SJSA1 (cell line): ENCODE measurements at places on chromosomes 5 and 9. TPM values are rescaled to one million over a fixed set of nuclear protein-coding genes. Genes with fewer than 3 reads are reported as not detected.

The SLC36A1 gene
- 20.3 and 20.8 TPM in 2 replicates for total RNA-seq

The PTGES gene
- 2.4 and 5.4 TPM in 2 replicates for total RNA-seq

The ARL14EPL gene
- 1.3 TPM in 1 of 2 replicates, not detected in the other for total RNA-seq

DNA sequence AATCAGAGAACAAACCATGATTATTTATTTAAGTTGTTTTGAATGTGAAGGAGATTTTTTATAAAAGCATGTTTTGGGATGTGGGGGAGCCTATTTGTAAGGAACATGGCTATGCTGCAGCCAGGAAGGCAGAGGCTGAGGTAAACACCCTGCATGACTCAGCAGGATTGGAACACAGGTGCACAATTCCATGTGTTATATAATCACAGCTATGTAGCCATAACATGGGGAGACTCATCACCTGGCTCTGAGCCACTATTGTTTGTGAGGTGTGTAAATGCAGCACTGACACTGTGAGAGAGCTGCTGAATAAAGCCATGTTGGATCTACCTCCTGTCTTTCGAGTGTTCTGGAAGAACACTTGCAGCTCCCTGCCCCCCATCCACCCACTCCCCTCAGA, 1009.8 kb downstream of the DNAH5 start:
- H3K27ac ChIP-seq: no peak overlapping the region
- no peak for DNase-seq
- no peaks in the 10 kb centered on the region for H3K4me1 ChIP-seq
- no peaks in the 10 kb centered on the region for H3K27me3 ChIP-seq
- H3K36me3 ChIP-seq: no peaks in the 10 kb centered on the region

DNA sequence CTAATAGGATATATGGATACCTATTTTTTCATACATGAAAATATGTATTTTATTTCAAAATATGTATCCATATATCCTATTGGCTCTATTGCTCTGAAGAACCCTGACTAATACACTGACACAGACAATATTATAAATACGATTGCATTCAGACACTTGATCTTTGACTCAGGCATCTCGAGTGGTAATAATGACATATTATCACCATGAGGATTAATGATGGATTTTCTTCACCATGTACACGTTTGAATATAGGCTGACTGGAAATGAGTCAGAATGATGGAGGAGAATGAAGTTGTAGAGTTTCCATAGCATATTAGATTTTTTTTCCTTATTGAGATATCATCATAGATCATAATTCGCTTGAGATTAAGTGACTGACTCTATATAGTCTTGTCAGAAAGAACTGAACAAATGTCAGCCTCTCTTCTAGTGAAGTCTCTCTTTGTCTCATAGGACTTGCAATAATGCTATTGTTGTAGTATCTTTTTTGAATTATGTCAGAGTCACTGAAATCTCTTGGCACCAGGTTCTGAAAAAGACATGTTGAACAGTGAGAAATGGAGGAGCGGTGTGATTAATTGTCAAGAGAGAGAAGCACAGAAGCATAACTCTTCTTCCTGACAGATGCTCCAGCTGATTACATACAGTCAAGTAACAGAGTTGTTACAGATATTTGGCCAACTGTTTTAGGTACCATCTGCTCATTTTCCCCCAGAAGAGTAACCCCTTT, 41.4 kb upstream of the SLCO6A1 start:
- H3K4me1 ChIP-seq: no peaks in the 10 kb centered on the region
- no peak overlapping the region for H3K27ac ChIP-seq
- H3K27me3 ChIP-seq: no peaks in the 10 kb centered on the region; the same call in 1 of the 2 replicates
- no peak overlapping the region for H3K4me3 ChIP-seq
- H3K36me3 ChIP-seq: no peaks in the 10 kb centered on the region
- no peak for DNase-seq

- H3K4me3 ChIP-seq: no peak overlapping the region
- H3K36me3 ChIP-seq: no peaks in the 10 kb centered on the region
- H3K4me1 ChIP-seq: 0 out of 2 replicates have a peak, but pooled peaks cover 3% of the 10 kb centered on the region
- no peak overlapping the region for H3K27ac ChIP-seq
These were observed 4.8 kb upstream of the TNFSF15 start for GRCh38 chr9:114810614-114811013.

- no peak for DNase-seq
- no peak overlapping the region for H3K27ac ChIP-seq
- no peaks in the 10 kb centered on the region for H3K36me3 ChIP-seq
- H3K4me1 ChIP-seq: peaks cover 5% of the 10 kb centered on the region
- no peaks in the 10 kb centered on the region for H3K27me3 ChIP-seq
These were observed 49.1 kb downstream of the DOCK2 start for GRCh38 chr5:169686137-169686536.

- H3K27ac ChIP-seq: no peak overlapping the region
- H3K36me3 ChIP-seq: no peaks in the 10 kb centered on the region
- no peaks in the 10 kb centered on the region for H3K4me1 ChIP-seq
- H3K27me3 ChIP-seq: no peaks in the 10 kb centered on the region; the same call in 1 of the 2 replicates
- DNase-seq: no peak
These were observed 838.0 kb upstream of the WWC1 start for GRCh38 chr5:167453246-167454030.

- no peak overlapping the region for H3K4me3 ChIP-seq
- no peaks in the 10 kb centered on the region for H3K27me3 ChIP-seq
- H3K4me1 ChIP-seq: 0 out of 2 replicates have a peak, but pooled peaks cover 5% of the 10 kb centered on the region
- no peak overlapping the region for H3K27ac ChIP-seq
- no peak for DNase-seq
- no peaks in the 10 kb centered on the region for H3K36me3 ChIP-seq
These were observed 759.6 kb downstream of the MTRR start for GRCh38 chr5:8628521-8628920.

GRCh38 chr5:5353681-5354080, 68.8 kb upstream of the ICE1 start:
- no peak overlapping the region for H3K27ac ChIP-seq
- H3K4me1 ChIP-seq: peaks cover 49% of the 10 kb centered on the region
- no peaks in the 10 kb centered on the region for H3K36me3 ChIP-seq
- DNase-seq: no peak
- H3K4me3 ChIP-seq: no peak overlapping the region

DNA sequence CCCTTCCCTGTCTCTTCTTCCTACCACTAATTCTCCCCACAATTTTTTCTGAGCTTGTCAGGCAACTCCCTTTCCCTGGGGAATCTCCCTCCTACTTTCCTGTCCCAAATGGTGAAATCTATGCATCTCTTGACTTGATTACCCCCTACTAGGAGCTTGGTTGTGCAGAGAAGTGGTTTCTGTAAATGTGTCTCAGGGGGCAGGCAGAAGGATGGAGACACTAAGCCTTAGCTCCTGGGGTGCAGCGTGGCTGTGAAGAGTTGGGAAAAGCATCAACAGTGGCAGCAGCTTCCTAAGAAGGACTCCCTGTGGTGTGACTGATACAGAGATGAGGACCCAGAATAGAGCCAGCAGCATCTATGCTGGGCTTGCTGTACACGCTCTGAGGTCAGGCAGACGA, 62.3 kb downstream of the NRG2 start:
- peaks cover 5% of the 10 kb centered on the region for H3K4me1 ChIP-seq
- H3K36me3 ChIP-seq: no peaks in the 10 kb centered on the region
- H3K27me3 ChIP-seq: peaks cover 15% of the 10 kb centered on the region

GRCh38 chr5:173242079-173242478, 7.1 kb upstream of the NKX2-5 start:
- no peak for DNase-seq
- H3K27ac ChIP-seq: no peak overlapping the region
- no peaks in the 10 kb centered on the region; the same call in 1 of the 2 replicates for H3K4me1 ChIP-seq
- H3K4me3 ChIP-seq: no peak overlapping the region

- no peak for DNase-seq
- no peaks in the 10 kb centered on the region for H3K36me3 ChIP-seq
- H3K27me3 ChIP-seq: no peaks in the 10 kb centered on the region
- H3K4me3 ChIP-seq: no peak overlapping the region
- H3K27ac ChIP-seq: no peak overlapping the region
- H3K4me1 ChIP-seq: no peaks in the 10 kb centered on the region
These were observed 200.7 kb downstream of the LURAP1L start for GRCh38 chr9:12975496-12975895.

- peaks cover 5% of the 10 kb centered on the region for H3K4me1 ChIP-seq
- no peak overlapping the region for H3K27ac ChIP-seq
- no peak overlapping the region for H3K4me3 ChIP-seq
These were observed 1.9 kb downstream of the NR5A1 start for GRCh38 chr9:124505006-124505900.

DNA sequence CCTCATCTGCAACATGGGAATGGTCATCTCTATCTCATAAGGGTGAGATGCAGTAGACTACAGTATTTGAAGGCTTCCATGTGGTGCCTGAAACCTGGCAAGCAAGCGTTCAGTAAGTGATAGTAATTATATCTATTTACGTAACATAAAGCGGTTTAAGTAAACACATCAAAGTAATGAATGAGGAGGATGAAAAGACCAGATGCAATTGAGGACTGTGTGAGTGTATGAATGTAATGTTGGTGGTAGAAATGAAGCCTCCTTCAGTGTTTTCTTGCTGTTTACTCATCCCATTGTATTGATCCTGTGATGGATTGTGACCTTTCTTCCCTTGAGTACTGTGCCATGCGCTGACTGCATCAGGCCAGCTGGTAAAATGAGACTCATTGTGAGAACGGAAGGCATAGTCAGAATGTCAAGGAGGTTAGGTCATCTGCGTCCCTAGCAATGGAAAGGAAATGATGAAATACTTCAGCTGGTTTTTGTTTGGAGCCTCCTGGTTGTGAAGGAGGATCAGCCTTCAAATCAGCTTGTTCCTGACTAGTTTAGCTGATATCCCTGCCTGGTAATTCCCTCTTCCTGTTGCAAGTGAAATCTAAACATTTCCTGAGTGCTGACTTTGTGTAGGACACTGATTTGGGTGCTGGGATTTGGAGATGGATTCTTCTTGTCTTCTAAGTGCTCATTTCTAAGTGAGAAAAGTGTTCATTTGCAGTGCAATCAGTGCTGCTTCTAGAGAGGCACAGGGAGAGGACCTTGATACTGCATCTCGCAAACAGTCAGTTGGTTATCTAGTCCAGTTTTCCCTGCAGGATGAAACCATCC, 35.6 kb downstream of the TNFSF8 start:
- H3K4me3 ChIP-seq: no peak overlapping the region
- peak; percentile 66 for DNase-seq
- H3K27me3 ChIP-seq: no peaks in the 10 kb centered on the region
- no peaks in the 10 kb centered on the region for H3K36me3 ChIP-seq

DNA sequence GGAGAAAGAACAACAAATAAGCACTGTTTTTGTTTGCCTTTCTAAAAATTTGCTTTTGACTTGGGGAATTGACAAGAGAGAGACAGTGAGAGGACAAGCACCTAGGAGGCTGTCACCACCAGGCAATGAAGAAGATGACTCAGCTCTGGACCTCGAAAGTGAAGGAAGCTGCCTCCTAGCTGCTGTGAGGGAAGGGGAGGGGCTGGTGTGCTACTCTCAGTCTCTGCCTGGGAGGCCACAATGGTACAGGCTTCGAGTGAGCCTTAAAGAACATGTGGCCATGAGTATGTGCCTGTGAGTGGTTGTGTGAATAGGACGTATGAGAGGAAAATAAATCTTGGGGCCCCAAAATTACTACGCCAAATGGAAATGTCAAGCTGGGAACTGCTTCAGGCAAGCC, 7.1 kb upstream of the PLK2 start:
- no peak overlapping the region for H3K4me3 ChIP-seq
- no peaks in the 10 kb centered on the region for H3K36me3 ChIP-seq
- H3K27me3 ChIP-seq: no peaks in the 10 kb centered on the region
- no peak overlapping the region for H3K27ac ChIP-seq
- DNase-seq: peak; percentile 66

GRCh38 chr5:150123542-150123941, 32.1 kb downstream of the PDGFRB start:
- no peak for DNase-seq
- peaks cover 93% of the 10 kb centered on the region for H3K36me3 ChIP-seq
- H3K27me3 ChIP-seq: no peaks in the 10 kb centered on the region
- no peaks in the 10 kb centered on the region for H3K4me1 ChIP-seq

DNA sequence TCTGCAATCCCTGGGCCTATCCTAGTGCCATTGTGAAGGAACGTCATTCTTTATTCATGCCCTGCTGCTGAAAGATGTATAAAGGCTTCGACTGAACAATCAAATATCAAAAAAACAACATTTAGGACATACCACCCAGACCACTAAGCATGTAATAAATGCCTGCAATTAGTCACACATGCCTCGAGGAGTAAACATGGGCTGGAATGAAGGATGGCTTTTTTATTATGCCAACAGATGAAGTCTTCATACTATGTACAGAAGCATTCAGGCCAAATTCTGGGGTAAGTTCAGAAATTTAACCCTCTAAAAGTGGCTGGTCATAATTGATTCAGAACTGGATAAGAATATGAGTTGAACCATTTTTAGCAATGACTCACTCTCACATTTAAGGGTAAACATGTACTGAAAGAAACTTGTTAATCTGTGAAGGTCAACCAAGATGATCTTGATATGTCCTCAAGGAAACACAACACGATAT, 38.1 kb downstream of the FAM240B start:
- DNase-seq: peak; percentile 82
- no peaks in the 10 kb centered on the region for H3K36me3 ChIP-seq
- H3K27ac ChIP-seq: peak overlapping the region; percentile 98
- H3K27me3 ChIP-seq: no peaks in the 10 kb centered on the region

DNA sequence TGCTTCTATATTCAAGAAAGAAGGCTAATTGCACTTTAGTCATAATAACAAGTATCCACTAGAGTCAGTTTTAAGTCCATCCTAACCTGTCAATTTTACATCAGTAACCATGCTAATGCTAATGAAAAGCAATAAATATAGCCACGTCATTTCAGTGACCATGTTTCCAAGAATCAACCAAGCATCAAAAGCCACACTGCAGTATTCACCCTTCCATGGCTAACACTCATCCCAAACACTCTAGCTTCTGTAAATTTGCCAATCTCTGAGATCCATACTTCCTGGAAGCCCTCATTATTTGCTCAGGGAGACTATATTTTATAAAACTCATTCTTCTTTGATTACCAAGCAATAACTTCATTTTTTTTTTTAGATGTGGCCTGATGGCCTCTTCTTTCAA, 712.0 kb downstream of the CETN3 start:
- H3K27me3 ChIP-seq: no peaks in the 10 kb centered on the region
- no peaks in the 10 kb centered on the region for H3K4me1 ChIP-seq
- H3K4me3 ChIP-seq: no peak overlapping the region
- H3K36me3 ChIP-seq: no peaks in the 10 kb centered on the region
- no peak for DNase-seq

DNA sequence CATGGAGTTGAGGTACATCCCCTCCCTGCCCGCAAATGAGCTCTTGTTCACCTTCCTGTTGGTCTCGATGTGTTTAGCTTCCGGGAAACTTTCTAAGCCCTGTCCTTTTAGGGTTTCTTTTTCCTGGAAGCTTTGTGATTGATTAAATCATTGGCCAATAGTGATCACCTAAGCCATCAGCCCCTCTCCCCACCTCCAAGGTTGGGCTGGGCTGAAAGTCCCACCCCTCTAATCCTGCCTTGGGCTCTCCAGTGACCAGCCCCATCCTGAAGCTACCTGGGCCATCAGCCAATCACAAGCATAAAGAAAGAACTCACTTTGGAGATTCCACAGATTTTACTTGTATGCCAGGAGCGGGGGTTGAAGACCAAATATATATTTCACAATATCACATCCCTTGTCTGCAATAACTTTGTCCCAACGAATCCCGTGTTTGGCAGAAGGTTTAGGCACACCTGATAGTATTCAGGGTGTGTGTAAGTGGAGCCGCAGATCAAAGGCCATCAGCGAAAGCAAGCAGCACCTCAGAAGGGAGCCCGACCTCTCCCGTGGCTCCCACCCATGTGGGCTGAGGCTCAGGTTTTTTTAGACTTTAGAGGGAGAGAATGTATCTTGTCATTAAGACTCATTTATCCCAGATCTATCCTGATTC, 20.4 kb downstream of the ROPN1L start:
- no peak for DNase-seq
- no peaks in the 10 kb centered on the region for H3K36me3 ChIP-seq
- peaks cover 22% of the 10 kb centered on the region for H3K4me1 ChIP-seq
- no peak overlapping the region for H3K27ac ChIP-seq
